ENCODE measurements at places on chromosomes 12 and 14. TPM values are rescaled to one million over a fixed set of nuclear protein-coding genes. Genes with fewer than 3 reads are reported as not detected.

DNA sequence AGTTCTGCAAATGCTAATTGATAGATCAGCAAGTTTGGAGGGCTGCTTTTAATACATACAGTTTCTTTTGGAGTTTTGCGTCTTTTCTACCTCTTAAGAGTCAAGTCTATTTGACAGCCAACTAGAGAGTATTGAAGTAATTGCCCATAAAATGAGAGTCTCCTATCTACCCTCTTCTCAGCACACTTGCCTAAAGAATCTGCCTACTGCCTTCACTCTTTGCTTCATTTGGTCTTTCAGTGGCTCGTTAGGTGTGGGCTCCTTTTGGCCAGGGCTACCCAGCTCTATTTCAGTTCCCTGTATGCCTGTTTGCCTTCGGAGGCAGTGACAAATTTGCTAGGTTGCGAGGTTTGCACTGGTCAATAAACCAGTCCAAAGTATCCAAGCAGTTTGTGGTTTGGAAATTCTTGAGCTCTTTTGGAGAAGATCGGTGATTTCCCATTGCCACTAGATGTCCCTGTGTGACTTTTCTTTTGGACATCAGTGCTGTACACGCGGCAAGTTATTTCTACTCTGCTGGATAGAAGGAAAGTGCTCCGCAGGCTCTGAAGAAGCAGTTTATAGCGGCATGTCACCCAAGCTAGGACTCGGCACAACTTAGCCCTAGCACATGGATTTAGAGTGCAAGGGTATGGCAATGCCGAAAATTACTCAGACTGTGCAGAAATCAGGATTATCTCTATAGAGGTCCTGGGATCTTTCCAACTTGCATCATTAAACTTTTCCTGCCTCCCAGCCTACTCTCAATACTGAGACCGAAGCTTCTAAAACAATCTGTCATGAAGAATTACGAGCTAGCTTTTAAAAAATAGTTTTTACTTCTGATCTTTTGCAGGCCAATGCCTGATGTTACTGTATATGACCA is 38.6 kb downstream of the MGST1 start:
- no peaks in the 10 kb centered on the region for H3K4me1 ChIP-seq
- no peaks in the 10 kb centered on the region for H3K27me3 ChIP-seq
- no peak for DNase-seq
- H3K27ac ChIP-seq: no peak overlapping the region

DNA sequence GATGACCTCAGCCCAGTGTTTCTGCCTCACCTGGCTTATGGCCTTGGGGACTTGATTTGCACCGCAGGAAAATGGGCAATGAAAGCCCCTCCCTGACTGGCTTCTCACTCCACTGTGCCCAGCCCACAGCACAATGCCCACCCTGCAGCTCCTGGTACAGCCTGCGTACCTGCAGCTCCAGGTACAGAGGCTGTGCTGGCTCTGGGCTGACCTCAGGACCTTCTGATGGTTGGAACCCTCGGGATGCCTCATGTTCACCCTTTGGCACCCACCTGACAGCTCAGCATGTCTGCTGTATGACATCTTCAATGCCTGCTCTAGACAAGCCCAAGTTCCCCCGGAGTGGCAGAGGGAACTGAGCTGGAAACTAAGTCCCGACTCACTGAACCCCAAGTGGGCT is 87.1 kb downstream of the ALG10 start:
- H3K27ac ChIP-seq: no peak overlapping the region
- H3K36me3 ChIP-seq: no peaks in the 10 kb centered on the region
- H3K27me3 ChIP-seq: peaks cover 48% of the 10 kb centered on the region
- no peak for DNase-seq
- H3K4me1 ChIP-seq: peaks cover 9% of the 10 kb centered on the region
- no peak overlapping the region for H3K4me3 ChIP-seq

The EML5 gene
- 3.7 TPM for total RNA-seq

The MOAP1 gene
- total RNA-seq: 69.1 TPM

The RNASE3 gene
- 0.52 TPM for total RNA-seq

GRCh38 chr12:124440841-124441381 is 126.5 kb downstream of the NCOR2 start:
- no peak overlapping the region for H3K4me3 ChIP-seq
- H3K27me3 ChIP-seq: no peaks in the 10 kb centered on the region
- no peak for DNase-seq
- peaks cover 70% of the 10 kb centered on the region for H3K4me1 ChIP-seq
- peaks cover 76% of the 10 kb centered on the region for H3K36me3 ChIP-seq

DNA sequence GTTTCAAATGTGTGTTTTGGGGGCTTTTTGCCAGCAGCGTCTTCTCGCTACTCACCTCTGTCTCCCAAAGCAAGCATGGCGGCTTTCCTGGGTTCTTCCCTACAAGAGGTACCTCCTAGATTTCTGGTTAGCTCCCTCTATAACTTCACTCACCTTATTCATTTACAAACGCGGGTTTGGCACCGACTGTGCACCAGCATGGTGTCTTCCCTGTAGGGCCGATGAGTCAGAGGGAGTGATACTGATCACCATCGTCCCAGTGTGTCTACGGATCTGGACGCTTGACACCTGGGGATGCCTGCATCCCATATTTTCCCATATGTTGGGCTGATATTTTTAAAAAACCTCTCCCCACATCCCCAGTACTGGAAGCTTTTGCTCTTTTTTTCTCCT is 8.0 kb upstream of the SERPINA12 start:
- no peak overlapping the region for H3K4me3 ChIP-seq
- H3K27ac ChIP-seq: no peak overlapping the region
- H3K36me3 ChIP-seq: no peaks in the 10 kb centered on the region
- no peaks in the 10 kb centered on the region for H3K27me3 ChIP-seq
- no peak for DNase-seq

DNA sequence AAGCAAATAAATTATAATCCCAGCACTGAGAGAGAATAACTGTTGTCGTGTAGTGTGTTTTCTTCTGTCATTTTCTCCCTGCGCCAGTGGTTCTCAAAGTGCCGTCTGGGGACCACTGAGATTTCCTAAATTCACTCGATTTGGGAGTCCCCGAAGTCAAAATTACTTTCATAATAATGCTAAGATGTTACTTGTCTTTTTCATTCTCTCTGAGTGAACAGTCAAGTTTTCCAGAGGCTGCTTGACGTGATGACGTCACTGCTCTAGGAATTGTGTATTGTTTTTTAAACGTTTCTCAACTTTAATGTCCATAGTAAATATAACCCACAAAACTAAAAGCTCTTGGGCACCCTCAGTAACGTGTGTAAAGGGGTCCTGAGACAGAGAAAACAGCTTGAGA is 796 bp upstream of the POP5 start:
- peaks cover 30% of the 10 kb centered on the region for H3K36me3 ChIP-seq
- H3K4me1 ChIP-seq: peaks cover 21% of the 10 kb centered on the region
- DNase-seq: no peak

DNA sequence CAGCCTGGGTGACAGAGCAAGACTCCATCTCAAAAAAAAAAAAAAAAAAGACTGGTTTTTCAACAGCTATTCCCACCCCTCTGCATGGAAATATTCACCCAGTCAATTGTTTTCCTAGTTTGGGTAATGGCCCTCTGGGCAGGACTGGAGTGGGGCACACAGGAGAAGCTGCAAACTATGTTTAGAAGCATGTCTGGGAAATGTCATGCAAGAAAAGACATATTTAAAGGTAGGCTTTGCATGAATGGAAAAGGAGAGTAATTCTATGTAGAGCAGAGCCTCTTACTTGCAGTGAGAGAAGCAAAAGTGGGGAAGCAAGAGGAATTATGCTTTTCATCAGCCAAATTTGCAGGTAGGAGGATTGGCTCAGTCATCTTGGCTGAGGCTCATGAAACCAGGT is 276.5 kb upstream of the PLEKHG7 start:
- no peaks in the 10 kb centered on the region for H3K4me1 ChIP-seq
- no peaks in the 10 kb centered on the region for H3K27me3 ChIP-seq
- no peak for DNase-seq

GRCh38 chr12:132218915-132219314 is 74.7 kb downstream of the NOC4L start:
- H3K4me1 ChIP-seq: no peaks in the 10 kb centered on the region
- no peaks in the 10 kb centered on the region for H3K36me3 ChIP-seq
- H3K4me3 ChIP-seq: no peak overlapping the region
- DNase-seq: no peak

All from esophagus muscularis mucosa (tissue), 4 donors.